ENCODE measurements at places on chromosomes 2 and 18.

DNA sequence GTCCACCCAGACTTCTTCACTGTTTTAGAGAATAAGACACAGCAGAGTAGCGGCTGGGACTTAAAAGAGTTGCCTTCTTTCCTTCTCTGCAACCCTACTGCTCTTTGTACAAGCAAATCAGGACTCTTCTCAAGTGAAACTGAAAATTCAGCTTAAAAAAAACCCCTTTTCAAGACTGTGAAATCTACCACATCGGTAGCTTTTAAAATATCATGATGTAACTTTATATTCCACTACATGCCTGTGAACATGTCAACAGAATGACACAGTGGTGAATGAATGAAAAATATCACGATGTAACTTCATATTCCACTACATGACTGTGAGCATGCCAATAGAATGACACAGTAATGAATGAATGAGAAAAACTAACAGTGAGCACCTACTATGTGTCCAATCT, 53.4 kb downstream of the TCF4 start:
- DNase-seq: no peak

DNA sequence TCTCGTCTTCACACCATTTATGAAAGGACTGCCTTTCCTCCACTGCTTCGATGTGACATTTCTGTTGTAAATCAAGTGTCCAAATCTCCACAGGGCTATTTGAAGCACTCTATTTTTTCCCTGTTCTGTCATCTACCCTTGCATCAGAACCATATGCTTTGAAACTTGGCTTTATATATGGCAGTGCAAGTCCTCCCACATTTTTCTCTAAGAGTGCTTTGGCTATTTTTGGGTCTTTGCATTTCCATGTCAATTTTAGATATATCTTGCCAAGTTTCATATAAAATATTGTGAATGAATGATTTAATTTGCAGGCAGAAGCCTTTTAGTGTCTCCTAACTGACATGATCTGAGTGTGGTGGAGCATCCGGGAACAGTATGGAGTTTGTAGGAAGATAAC, 37.8 kb upstream of the CBLN2 start:
- DNase-seq: no peak

DNA sequence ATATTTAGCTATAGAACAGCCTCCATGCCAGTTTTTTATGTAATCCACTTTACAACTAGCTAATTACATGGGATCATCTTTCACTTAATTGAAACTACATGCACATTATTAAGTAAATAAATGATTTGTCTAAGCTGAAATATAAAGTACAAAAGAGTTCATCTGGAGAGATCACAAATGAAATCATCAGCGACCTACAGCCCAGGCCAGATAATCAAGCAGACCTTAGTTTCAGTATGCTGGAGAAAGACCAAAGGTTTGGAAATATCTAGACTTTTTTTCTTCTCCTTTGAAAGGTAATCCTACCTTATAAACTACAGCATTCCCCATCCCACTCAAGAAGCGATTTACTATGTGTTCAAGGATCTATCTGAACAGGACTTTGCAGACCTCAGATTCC, 26.5 kb downstream of the FIGN start:
- DNase-seq: no peak

DNA sequence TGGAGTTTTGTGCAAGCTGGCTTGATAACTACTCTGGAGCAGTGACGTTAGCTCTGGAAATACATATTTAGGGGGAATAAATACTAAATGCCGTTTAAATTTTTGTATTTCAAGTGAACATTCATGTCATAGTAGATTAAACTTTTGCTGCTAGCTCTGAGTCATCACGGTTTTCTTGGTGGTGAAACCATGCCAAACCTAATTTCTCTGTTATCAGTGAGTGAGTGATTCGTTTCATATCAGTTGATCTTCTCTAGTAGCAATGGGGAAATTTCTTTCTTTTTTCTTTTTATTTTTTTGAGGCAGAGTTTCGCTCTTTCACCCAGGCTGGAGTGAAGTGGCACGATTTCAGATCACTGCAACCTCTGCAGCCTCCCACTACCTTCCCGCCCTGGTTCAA, 211.1 kb downstream of the PTPRM start:
- no peak for DNase-seq

GRCh38 chr2:109277406-109277805, 148.4 kb downstream of the SH3RF3 start:
- DNase-seq: no peak

GRCh38 chr18:25187521-25188192, 164.3 kb downstream of the ZNF521 start:
- no peak for DNase-seq

DNA sequence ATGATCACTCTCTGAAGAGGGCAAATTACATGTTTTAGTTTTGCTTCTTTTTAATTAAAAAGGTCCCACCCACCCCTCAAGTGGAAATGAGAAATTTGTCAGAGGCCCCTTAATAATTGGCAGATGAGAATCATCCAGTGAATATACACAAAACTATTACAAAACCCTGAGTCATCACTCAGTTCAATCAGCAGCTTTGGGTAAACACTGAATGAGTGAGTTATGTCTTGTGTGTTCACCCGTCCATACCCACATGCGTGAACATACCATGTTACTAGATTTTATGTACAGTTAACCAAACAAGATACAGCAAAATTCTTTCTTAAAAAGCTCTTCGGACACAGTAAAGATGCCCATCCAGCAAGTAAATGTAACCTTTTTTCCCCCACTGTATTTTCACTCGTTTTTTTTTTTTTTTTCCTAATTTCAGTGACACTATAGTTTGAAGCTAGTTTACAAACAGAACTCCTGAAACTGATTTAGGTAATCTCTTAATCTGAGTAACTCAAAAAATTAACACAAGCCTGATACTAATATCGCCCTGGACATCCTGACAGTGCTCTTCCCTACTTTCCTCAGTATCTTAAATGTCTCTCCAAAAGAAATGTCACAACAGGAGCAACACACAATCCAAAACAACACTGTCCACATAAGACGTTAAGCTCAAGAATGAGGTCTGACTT, 1.4 kb downstream of the PSME4 start:
- no peak for DNase-seq

GRCh38 chr18:12119358-12119757, 25.7 kb downstream of the ANKRD62 start:
- DNase-seq: no peak

GRCh38 chr2:172100935-172101820, 1.5 kb downstream of the DLX2 start:
- no peak for DNase-seq

- DNase-seq: no peak
These were observed 4.3 kb upstream of the GATA6 start for GRCh38 chr18:22165049-22165602.

- DNase-seq: no peak
These were observed 66.1 kb downstream of the TMEFF2 start for GRCh38 chr2:192128655-192129054.

- DNase-seq: no peak
These were observed 812.8 kb downstream of the LRP1B start for GRCh38 chr2:141317986-141318385.

- no peak for DNase-seq
These were observed 184.6 kb downstream of the ST6GAL2 start for GRCh38 chr2:106701203-106702022.

- DNase-seq: no peak
These were observed 1080.8 kb upstream of the DDX18 start for GRCh38 chr2:116733699-116734098.

DNA sequence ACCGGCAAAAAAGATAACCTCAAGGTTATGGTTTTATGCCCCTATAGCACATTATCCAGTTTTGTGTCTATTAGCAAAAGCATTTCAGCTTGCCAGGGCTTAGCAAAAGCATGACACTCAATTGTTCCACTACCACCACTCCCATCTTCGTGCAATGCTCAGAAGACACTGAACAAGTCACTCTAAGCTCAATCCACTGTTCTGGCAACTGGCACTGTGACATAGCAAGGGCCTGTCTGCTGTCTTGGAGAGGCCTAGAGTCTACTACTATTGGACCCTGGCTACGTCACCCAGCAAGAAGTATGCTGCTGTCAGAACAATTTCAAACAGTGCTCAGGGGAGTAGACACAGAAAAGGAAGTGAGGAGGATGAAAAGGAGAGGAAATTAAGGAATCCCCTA, 103.5 kb upstream of the PPP1CB start:
- DNase-seq: no peak

GRCh38 chr2:236769981-236770671, 200.5 kb downstream of the ACKR3 start:
- DNase-seq: no peak

- DNase-seq: no peak
These were observed 10.5 kb downstream of the CROCC2 start for GRCh38 chr2:240916571-240917008.

GRCh38 chr2:110770404-110770958, 38.1 kb downstream of the ACOXL start:
- DNase-seq: no peak

DNA sequence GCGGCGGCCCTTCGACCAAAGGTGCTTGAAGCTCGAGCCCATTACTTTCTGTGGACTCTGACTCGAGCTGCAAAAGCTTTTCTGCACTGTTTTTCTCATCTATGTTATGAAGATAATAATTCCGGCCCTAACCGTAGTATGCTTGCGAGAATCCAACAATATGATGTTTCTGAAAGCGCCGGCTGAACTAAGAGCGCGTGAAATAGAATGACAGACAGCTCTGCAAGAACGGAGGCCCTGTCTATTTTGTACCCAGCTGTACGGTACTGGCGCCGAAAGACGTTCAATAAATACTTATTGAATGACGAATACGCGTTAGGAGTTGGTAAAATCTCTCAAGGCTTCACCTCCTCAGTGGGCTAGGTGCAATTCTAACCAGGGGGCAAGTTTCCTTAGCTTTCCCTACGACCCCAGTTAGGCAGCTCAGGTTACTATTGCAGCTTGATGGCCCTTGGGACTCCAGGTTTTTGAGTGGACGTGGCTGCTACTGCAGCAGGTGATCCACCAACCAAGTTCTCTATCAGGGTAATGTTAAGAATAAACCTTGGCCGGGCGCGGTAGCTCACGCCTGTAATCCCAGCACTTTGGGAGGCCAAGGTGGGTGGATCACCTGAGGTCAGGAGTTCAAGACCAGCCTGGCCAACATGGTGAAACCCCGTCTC, 570 bp downstream of the SCRN3 start:
- no peak for DNase-seq

DNA sequence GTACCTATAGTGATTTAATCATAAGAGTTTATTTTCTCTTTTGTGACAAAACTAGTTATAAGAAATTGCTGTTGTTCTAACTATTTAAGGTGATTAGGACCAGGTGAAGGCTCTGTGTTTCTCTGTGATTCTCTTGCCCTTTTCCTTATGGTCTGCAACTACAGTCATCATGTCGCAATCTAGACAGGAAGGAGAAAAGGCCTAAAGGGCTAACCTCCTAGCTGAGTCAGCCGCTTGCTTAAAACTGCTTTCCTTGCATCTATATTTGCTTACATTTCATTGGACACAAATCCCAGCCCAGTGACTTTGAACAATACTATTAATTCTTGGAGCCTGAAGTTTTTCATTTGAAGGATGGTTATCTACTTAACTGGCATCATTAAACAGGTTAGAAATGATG, 93.1 kb downstream of the PIK3C3 start:
- DNase-seq: no peak

DNA sequence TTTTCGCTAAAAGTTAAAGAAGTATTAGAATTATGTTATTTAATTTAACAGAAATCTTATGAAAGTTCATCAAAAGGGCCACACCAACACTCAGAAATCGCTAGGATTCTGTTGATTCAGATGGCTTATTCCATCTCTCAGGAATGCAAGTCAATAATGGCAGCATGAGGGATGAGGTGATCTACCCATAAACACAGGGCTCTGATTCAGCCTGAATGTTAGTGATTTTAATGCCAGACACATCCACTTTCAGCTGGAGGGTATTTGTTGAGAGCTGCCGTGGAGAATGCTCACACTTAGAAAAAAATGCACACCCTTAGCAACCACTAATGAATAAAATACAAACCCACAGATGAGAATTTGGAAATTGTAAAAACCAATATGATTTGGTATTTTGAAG, 173.3 kb upstream of the ERBB4 start:
- no peak for DNase-seq

DNA sequence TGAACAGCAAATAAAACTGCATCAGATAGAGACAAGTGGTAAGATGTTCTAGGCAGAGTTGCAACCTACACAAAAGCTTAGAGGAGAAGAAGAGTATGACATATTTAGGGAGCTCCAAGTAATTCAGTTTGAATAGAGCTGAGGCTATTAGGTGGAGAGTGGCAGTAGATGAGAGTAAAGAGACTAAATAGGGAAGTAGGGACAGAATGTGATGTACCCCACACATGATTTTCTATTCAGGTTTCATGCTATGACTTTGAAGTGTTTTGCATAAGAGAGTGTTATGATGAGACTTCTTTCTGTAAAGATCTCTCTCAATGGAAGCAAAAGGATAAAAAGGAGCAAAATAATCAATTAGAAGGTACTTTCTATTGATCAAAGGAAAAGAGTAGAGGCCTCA, 206.8 kb upstream of the ERBB4 start:
- DNase-seq: no peak

DNA sequence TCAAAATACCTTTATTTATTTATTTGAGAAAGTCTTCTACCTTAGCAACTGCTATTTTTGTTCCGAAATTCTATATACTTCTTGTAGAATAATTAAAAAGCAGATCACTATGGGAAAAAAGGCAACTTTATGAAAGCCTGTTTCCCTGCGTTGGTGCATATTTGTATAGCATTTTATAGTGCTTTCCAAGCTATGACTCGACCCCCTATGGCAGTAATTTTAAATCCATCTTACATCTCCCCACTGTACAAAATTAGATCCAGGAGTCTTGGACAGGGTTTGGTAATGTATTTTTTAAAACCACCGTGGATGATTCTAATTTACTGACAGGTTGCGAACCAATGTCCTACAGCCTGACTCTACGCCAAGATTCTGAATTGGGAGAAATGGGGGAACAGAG, 10.1 kb downstream of the TANK start:
- no peak for DNase-seq

- no peak for DNase-seq
These were observed 187.4 kb downstream of the DNER start for GRCh38 chr2:229526951-229527350.

GRCh38 chr2:216222650-216223352, 113.7 kb downstream of the XRCC5 start:
- no peak for DNase-seq

GRCh38 chr2:10875126-10875525, 36.6 kb upstream of the KCNF1 start:
- no peak for DNase-seq

- DNase-seq: no peak
These were observed 27.2 kb downstream of the UBXN4 start for GRCh38 chr2:135768863-135769262.

GRCh38 chr2:108535357-108535631, 1.0 kb downstream of the LIMS1 start:
- no peak for DNase-seq

DNA sequence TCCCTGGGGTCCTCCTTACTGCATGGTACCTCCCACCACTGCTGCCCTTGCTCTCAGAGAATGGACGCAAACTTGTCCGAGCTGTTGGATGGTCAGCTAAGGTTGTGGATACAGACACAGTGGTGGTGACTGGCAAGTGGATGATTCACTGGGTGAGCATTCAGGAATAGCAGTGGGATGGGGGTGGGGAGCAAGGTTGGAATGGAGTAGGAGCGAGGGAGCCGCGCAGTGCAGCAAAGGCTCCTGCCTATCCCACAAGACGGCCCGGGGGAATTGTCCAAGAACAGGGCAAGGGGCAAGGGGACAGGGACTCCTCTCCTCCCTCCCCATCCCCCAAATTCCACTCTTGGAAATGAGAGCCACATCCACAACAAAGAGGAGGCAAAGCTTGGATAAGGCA, 102.2 kb downstream of the PIEZO2 start:
- no peak for DNase-seq

GRCh38 chr2:10402062-10402585, 46.0 kb downstream of the ODC1 start:
- no peak for DNase-seq

Data from stimulated activated CD8-positive, alpha-beta memory T cell treated with anti-CD3 and anti-CD28 coated beads, Interleukin-15, amount 100 ng/mL, for 1 hour (primary cell).